ENCODE measurements at places on chromosomes 1 and 21. TPM values are rescaled to one million over a fixed set of nuclear protein-coding genes. Genes with fewer than 3 reads are reported as not detected.

DNA sequence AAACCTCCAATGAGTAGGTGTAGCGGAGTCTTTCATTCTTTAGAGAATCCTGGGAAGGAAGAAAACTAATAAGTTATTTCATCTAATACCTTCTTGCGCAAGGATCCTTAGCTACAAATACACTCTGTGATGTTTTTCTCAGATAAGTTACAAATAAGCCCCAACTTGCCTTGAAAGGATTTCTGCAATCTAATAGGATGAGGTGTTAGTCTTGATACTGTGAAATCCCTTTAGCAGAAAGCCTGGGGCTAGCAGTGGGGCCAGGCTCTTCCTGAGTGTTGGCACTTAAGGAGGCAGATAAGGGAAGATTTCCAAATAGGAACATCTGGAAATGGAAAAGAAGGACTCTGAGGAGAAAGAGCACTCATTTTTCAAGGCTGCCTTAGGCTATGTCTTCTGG, 168.0 kb upstream of the DAB1 start:
- DNase-seq: no peak

DNA sequence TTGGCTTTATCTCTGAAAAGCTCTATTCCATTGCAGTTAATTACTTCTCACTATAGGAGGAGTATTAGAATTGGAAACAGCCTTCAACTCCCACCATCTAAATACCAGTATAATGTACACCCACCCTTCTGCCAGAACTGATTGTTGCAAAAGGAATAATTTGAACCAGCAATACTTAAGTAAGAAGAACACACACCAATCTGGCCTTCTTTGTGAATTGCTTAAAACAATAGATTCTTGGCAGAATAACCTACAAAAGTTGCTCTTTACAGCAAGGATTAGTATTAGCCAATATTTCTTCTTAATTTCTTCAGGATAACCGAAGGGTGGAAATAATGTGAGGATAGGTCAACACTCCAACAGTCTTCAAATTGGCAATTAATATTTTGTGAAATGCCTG, 54.9 kb upstream of the ADAMTS5 start:
- DNase-seq: no peak

GRCh38 chr1:86621286-86621685, 74.4 kb downstream of the CLCA4 start:
- no peak for DNase-seq

Gene SLC6A17
- total RNA-seq: 0.75 TPM

DNA sequence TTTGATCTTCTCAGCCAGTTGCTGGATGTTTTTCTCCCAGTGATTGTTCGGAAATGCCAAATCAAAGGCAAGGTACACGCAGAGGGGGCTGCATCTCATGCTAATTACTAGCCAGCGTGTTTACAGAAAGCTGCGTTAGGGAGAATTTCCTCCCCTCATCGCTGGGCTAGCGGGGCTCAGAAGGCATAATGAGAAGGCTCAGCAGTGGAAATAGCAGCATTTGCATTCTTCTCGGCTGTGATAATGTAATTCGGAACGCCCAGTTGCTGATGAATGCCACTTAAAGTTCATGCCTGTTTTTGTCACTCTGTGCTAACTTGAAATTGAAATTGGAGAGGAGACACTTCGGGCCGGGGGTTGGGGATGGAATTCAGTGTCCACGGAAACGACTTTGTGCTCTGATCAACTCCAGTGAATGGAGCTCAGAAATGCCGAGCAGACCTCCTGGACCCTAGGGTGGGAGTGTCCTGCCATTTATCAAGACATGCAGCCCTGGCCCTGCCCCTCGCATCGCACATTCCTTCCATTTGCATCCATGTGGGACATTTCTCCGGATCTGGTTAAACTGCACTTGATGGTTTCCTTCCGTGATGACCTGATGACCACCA, 313.4 kb upstream of the C1orf174 start:
- DNase-seq: no peak

DNA sequence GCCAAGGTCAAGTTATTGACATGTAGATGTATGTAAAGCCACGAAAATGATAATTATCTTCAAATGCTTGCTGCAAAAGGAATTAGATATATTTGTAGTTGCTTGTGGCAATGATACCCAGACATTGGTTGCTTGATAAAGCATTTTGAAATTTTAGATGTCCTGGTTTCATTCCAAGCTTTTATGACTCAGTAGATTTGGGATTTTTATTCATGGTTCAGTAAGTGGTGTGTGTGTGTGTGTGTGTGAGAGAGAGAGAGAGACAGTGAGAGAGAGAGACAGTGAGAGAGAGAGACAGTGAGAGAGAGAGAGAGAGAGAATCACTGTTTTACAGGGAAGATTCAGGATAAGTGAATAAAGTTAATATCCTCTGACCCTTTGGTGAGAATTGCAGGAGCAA, 498.2 kb upstream of the C1orf87 start:
- no peak for DNase-seq

Gene CLEC20A
- total RNA-seq: not detected

GRCh38 chr1:209882942-209883340, 55.1 kb upstream of the SYT14 start:
- DNase-seq: no peak

Gene IFNLR1
- total RNA-seq: 8.6 TPM

Gene LCE3D
- total RNA-seq: not detected

Gene HIVEP3
- total RNA-seq: 5.8 TPM

GRCh38 chr1:62746086-62746808, 37.7 kb upstream of the ATG4C start:
- peak; percentile 7 for DNase-seq

DNA sequence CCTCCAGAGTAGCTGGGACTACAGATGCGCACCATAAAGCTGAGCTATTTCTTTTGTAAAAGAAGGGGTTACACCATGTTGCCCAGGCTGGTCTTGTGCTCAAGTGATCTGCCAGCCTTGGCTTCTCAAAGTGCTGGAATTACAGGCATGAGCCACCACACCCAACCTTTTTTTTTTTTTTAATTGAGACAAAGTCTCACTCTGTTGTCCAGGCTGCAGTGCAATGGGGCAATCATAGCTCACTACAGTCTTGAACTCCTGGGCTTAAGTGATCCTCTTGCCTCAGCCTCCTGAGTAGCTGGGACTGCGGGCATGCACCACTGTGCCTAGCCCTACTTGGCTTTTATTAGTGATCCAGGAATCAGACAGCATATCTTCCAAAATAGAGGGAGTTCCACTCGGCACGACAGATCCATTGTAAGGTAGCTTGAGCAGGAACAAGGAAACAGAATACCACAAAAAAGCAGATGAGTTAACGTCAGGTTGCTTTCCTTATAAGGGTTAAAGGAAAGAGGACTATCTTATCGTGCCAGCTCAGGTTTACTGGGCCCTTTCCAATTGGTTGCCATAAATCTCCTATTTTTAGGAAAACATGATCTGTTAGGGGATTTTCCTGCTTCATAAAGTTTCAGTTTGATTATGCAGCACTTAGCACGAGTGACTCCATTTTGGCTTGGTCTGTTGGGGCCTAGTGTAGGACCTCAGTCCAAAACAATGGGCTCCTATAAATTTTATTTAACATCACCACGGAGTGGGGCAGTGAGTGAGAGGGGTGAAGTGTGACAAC, 45.2 kb downstream of the NENF start:
- no peak for DNase-seq

DNA sequence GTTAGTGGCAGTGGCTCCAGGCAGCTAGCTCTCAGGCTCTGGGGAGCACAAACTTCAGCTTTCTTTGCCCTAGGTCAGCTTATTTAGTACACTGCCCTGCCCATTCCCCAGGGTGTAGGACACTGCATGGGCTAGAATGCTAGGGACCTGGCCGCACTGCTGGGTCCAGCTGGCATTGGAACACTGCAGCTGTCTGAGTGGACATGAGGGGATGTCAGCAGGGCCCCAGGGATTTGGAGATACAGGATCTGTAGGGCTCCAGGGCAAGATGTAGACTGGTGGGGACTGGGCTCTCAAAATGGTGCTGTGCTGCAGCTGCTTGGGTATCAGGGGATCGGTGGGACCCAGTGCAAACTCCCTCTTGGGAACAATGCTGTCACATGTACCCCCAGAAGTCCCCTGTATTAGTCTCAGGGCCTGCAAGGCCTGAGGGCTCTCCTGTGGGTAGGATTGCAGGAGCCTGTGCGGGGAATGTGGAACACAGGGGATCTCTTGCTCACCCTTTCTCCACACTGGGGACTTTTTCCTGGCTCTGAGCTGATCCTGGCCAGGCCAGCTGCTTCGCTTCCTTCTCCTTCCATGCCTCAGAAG, 25.2 kb upstream of the TTC22 start:
- DNase-seq: no peak

GRCh38 chr1:47669081-47669585, 231.3 kb downstream of the FOXD2 start:
- DNase-seq: no peak

Gene MYBPH
- total RNA-seq: not detected

Gene C1orf167
- not detected for total RNA-seq

Gene NPPB
- 5.4 TPM for total RNA-seq

Gene HAPLN2
- not detected for total RNA-seq

- DNase-seq: no peak
Observed at GRCh38 chr1:72540674-72541073, 258.3 kb upstream of the NEGR1 start.

Gene CD247
- total RNA-seq: not detected

- no peak for DNase-seq
Observed at GRCh38 chr1:20112279-20113000, 6.9 kb downstream of the PLA2G2D start.

- peak; percentile 86 for DNase-seq
Observed at GRCh38 chr1:54253480-54253879, 53.5 kb downstream of the MRPL37 start.

- no peak for DNase-seq
Observed at GRCh38 chr1:221172841-221173240, 293.6 kb downstream of the HLX start.

- no peak for DNase-seq
Observed at GRCh38 chr1:162916821-162917613, 56.0 kb upstream of the CCDC190 start.

DNA sequence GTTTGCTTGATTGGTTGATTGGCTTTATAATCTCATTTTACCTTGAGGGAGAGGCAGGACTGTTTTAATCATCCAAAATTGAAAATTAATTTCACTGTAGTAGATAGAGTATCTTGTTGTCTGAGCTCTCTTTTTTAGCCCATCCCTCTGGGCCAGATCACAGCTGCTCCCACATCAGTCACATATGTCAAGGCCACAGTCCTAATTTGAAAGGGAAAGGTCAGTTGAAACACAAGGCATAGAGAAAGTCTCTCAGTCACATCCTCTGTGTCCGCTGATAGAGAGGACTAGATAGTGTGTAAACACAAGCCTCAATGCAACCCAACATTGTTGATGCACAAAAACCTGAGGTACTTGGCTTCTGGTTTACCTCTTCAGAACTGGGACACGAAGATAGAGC, 6.8 kb downstream of the C1orf74 start:
- no peak for DNase-seq

Gene C1orf87
- not detected for total RNA-seq

DNA sequence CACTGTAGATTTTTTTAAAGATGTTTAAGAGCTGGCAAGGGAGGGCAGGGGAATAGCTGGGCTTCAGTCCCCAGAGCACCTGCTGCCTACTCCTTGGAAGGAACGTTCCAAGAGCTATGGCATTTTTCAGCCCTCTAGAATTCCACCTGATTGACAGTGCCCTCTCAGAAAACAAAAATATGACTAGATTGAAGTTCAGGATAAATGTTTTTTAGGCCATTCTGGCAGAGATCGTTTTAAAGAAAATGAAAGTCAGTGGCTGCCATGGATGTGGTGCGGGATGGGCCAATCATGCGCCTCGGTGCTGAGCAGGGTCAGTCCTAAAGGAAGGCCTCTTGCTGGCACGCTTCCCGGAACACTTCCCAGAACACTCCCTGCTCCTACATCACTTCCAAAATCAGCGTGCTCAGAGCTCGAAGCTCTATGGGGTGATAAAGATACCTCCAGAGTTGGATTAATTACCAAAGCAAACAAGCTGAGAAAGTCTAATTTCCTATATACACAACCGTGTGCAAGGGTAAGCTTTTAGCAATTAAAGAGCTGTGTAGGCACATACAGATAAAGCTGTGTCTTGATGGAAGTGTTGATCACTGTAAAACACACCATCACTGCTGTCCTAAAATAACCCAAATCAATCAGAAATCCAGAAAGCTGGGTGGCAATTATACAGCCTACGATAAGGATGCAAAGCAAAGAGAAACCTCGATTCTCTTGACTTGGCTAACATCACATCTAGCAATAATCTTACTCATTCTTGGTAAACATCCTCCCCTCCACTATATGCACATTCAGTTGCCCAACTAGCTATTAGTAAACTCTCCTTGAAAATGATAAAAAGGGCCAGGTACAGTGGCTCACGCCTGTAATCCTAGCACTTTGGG, 34.6 kb downstream of the TGFBR3 start:
- no peak for DNase-seq

- DNase-seq: peak; percentile 94
Observed at GRCh38 chr1:153565529-153566374, at the start of gene S100A2. Gene S100A2 (minus strand): TSS chr1:153565844. CDS start chr1:153563877, 1,967 bp downstream.

- peak; percentile 68 for DNase-seq
Observed at GRCh38 chr1:15918962-15919715, 56.8 kb downstream of the ZBTB17 start.

DNA sequence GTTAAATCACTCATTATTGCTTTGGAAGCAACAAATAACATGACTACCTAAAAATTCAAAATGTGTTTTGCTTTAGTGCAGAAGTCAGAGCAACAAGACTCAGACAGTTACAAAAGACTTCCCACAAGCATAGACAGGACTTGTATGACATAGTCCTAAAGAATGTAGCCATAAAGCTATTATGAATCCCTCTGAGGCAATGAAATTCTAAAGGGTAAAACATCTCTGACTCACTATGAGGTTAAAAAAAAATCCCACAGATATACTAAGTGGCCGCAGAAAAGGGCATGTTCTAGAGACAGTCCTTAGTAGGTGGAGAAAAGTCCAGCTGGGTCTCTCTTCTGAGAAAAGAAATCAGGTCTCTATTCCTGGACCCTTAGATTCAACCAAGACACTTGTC, 4.9 kb downstream of the PRKAB2 start:
- DNase-seq: peak; percentile 94

DNA sequence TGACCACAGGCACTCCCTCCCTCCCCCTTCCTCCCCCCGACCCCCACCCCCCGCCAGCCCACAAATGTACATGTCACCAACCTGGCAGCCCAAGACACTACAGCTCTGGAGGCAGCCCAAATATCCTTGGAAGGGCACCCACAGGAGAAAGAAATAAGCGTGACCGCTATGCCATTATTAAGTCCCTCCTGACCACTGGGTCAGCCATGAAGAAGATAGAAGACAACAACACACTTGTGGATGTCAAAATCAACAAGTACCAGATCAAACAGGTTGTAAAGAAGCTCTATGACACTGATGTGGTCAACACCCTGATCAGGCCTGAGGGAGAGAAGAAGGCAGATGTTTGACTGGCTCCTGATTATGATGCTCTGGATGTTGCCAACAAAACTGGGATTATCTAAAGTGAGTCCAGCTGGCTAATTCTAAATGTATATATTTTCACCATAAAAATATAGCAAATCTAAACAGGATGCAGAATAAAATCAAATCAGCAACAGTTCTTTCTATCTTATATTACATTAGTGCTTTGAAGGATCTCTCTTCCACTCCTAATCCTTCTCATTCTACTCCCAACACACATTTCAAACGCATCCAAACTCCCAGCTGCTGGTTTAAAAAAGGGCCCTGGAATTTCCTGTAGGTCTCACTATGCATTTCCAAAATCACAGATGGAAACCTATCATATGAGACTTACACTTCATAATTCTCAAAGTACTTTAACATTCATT, 77.4 kb upstream of the SLFNL1 start:
- DNase-seq: no peak

Data from kidney epithelial cell (primary cell).